H7 (cell line): ENCODE measurements at places on chromosomes 13 and 19. TPM values are rescaled to one million over a fixed set of nuclear protein-coding genes. Genes with fewer than 3 reads are reported as not detected.
A peak's percentile ranks its signal among the peaks of the same experiment; 100 is the strongest.

DNA sequence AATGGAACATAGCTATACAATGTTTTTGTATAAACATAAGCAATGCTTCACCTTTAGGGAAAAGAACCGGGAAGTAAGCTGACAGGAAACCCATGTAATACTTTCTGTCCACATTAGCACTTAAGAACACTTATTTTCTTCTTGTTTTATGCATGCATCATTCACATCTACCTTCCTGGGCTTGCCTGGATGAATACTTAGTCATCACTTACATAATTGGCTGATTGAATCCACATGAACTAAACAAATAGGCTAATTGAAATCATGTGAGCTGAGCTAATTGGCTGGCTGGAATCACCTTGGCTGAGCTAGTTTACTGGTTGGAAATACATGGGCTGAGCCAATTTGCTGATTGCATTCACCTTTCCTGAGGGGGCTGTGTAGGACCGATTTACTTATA is 78.8 kb downstream of the ZNF726 start:
- DNase-seq: no peak

DNA sequence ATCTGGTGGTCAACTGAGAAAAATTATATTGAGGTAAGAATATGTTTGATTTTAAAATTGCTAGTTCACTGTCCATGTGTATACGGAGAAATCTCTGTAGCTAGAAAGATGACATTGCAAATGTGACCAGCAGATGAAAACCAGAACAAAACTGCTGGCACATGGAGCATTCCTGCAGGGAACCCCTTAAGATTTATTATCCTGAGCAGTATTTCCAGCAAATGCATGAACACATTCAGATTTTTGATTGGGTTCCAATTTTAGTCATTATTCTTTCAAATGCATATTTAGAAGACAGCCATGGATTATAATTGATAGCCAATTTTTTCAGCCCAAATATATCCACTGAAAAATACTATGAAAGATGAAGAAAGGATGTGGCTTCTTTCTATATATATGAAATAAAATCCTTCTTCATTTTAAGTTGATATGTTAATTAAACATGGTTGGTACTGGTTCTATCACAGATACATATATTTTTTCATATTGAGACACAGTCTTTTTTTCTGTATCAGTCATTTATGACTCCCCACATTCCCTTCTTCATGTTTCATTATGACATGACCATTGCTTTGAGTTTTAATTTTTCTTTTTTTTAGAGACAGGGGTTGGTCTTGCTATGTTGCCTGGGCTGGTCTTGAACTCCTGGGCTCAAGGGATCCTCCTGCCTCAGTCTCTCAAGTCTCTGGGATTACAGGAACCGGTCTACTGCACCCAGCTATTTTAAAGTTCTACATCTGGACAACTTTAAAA is 376.5 kb downstream of the KLF12 start:
- DNase-seq: no peak

GRCh38 chr19:1608359-1609102 is 3.3 kb upstream of the UQCR11 start:
- DNase-seq: peak; percentile 73

GRCh38 chr13:97387890-97388289 is 46.1 kb upstream of the RAP2A start:
- DNase-seq: no peak

GRCh38 chr19:39846678-39847486 is 703 bp upstream of the FBL start:
- DNase-seq: peak; percentile 59

DNA sequence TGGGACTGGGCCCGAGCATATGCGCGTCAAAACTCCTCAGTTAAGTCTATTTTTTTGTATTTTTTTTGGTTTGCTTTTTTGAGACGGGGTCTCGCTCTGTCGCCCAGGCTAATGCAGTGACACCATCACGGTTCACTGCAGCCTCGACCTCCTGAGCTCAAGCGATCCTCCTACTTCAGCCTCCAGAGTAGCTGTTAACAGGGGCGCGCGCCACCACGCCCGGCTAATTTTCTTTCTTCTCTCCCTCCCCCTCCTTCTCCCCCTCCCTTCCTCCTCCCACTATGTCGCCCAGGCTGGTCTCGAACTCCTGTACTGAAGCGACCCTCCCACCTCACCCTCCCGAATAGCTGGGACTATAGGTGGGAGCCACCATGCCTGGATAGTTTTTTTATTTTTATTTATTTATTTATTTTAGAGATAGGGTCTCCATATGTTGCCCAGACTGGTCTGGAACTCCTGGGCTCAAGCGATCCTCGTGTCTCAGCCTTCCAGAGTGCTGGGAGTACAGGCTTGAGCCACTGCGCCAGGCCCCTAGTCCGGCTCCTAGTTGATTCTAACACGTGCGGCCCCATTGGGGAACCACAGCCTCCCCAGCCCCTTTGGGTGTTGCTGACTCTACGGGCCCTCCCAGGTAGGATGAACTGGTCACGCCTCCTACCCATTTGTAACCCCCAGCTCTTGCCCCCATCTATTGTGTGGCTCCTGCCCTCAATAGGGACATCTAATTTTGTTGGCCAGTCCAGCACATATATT is 806 bp upstream of the ZNF837 start:
- DNase-seq: no peak

DNA sequence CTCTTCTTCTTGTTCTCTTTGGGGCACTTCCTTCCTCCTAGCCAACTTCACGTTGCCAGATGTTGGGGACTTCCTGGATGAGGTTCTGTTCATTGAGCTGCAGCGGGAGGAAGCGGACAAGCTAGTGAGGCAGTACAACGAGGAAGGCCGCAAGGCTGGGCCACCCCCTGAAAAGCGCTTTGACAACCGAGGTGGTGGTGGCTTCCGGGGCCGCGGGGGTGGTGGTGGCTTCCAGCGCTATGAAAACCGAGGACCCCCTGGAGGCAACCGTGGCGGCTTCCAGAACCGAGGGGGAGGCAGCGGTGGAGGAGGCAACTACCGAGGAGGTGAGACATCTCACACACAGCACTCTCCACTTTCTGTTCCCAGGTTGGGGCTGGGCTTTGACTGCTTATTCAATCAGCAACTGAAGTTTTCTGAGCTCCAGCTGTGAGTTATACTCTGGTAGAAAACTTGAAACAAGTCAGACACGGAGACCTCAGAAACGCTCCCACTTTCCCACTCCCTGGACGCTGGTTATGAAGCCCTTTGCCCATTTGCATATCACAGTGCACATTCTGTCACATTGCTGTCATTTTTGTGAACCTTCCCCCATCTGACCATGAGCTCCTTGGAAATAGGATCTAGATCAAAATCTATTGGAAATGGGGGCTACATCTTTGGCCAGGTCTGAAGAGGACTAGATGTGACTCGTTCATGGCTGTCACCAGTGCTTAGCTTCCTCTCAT is 7.2 kb upstream of the CCDC97 start:
- DNase-seq: no peak

- no peak for DNase-seq
Measured at GRCh38 chr19:20349206-20349605, 182.2 kb downstream of the ZNF486 start.

BSPH1 gene
- total RNA-seq: not detected in 2 replicates

GRCh38 chr19:52398081-52398441 is 412 bp downstream of the ZNF528 start:
- no peak for DNase-seq

GRCh38 chr13:22121146-22121739 is 450.4 kb downstream of the FGF9 start:
- DNase-seq: no peak

GRCh38 chr13:45781553-45782326 is 69.8 kb downstream of the SIAH3 start:
- no peak for DNase-seq

GRCh38 chr13:76267216-76267615 is 619.0 kb downstream of the KCTD12 start:
- DNase-seq: no peak

SIGLEC5 gene
- total RNA-seq: not detected in 2 replicates

PRKCG gene
- 1.1 and 1.7 TPM in 2 replicates for total RNA-seq

TNFSF13B gene
- total RNA-seq: 0.33 and 1.9 TPM in 2 replicates

EPSTI1 gene
- total RNA-seq: 1.1 and 1.3 TPM in 2 replicates

SIGLEC8 gene
- total RNA-seq: not detected in 2 replicates

DNA sequence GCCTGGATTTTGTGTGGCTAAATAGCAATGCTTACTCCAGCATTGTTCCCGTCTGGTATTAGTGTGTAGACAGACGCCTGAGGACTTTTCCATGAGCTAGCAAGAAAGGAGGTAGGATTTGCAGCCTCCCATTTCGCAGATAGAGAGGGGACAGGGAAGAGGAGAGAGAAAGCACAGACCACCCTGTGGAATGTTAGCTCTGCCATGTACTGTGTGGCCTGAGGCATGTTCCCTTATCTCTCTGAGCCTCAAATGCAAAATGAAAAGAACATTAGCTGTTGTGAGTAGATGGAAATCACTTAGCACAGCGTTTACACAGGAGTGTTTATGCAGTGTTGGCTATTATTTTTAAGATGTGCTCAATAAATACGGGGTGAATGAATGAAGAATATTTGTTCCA is 45.5 kb downstream of the OLFM4 start:
- DNase-seq: no peak

DNA sequence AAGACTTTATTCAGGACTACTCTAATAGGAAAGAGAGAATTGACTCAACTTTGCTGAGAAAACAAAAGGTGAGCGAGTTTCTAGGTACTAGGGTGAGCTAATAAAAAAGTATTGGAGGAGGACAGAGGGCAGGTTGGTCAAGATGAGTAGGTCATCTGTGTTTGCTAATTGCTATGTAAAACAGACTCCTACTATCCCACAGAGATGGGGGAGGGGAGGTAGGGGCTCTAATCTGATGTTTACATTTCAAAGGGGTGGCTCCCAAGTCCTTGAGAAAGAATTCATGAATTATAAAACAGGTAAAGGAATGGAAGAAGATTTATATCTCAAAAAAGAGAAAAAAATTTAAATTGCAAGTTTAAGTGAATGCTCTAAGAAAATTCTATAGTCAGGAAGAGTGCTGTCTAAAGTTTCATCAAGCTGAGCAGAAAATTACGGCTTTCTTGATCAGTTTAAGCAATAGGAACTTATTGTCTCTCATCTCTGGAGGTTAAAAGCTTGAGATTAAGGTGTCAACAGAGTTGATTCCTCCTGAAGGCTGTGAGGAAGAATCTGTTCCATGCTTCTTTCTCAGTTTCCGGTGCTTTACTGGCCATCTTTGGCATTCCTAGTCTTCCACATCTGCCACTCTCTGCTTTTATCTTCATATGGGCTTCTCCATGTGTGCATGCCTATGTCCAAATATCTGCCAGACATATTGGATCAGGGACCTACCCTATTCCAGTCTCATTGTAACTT is 790.3 kb downstream of the SLITRK5 start:
- DNase-seq: peak; percentile 10

DNA sequence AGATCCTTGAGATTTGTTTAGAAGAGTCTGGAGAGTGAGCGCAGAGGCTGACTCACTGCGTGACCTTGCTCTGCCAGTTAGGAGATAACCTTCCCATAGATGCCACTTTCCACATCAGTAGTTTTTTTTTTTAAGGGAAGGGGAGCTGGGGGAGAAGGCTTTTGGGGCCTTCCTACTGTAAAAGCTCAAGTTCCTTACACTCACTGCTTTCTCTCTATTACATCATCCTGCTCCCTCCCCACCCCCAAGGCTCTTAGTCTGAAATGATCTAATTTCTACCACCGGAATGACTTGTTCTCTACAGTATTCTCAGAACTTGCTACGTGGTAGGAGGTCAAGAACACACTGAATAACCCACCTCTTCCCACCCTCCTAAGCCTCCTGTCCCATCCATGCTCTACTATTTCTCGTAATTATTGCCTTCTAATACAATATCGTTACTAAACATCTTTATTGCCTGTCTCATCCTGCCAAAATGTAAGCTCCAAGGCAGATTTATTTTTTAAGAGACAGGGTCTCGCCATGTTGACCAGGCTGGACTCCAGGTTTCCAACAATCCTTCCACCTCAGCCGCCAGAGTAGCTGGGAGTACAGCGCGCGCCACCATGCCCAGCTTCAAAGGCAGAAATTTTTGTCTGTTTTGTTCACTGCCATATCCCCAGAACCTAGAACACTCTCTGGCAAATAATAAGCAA is 1.2 kb downstream of the LONP1 start:
- peak; percentile 47 for DNase-seq

DNA sequence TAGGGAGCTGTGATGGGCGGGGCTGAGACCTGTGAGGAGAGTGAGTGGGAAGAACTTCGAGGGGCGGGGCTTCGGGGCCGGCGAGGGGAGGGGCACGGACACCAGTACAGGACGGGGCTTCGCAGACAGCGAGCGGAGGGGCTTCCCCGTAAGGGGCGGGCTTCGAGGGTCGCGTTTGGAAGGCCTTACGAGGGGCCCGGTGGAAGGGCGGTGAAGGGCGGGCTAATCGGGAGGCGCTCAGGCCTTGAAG is 4.1 kb upstream of the EMP3 start:
- DNase-seq: peak; percentile 99

GRCh38 chr19:6087074-6087571 is 23.2 kb downstream of the RFX2 start:
- no peak for DNase-seq

- no peak for DNase-seq
Measured at GRCh38 chr19:39449116-39449797, 3.9 kb downstream of the SUPT5H start.

GRCh38 chr13:23687614-23688013 is 117.4 kb downstream of the TNFRSF19 start:
- DNase-seq: no peak

CHAMP1 gene
- 14.3 and 17.2 TPM in 2 replicates for total RNA-seq

DNA sequence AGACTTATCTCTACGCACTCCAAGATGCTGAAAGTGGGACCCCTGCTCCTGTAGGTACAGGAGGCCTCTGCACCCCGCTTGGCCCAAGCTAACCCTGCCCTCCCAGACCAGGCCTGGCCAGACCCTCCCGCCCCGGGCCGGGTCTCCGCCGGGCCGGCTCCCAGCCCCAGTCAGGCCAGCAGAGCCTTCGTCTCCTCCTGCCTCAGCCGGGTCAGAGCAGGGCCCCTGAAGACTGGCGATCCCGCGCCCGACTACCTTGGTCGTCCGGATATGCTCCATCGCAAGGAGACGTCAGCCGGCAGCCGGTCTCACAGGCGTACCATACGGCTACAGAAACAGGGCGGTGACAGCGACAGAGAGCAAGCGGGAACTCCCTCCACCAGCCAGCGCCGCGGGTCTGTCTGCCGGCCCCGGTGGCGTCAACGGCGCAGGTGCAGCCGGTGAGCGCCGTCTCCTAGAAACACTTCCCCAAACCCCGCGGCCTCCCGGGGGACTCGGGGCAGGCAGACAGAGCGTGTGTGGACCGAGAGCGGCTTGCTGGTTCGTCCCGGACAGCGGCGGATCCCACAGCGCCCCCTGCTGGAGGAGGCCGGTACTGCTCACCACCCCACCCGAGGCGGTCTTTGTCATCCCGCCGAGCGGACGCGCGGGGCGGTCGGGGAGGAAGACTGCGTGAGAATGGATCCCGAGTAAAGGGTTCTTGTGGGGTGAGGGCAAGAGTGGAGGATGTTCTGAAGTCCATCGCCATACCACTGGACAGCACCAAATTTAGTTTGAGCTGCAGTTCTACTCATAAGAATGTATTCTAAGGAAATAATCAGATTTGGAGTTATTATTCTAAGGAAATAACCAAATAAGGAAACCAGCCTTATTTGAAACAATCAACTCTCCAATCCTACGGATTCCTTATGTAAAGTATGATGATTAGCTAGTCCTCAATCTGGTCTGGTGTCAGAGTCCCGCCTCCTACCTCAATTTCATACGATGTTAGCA is at the start of gene MTMR6:
Gene MTMR6 (minus strand): TSS at position 520 of the 993 bp plus-strand sequence. CDS start 241 bp downstream, at position 279.
- peak; percentile 94 for DNase-seq

TNFAIP8L1 gene
- total RNA-seq: 9.4 and 11.1 TPM in 2 replicates

C19orf12 gene
- total RNA-seq: 24.0 and 24.1 TPM in 2 replicates

- no peak for DNase-seq
Measured at GRCh38 chr13:30880856-30881155, 25.3 kb upstream of the MEDAG start.

GRCh38 chr19:52369559-52370340 is at the start of gene ZNF880:
Gene ZNF880 (plus strand): TSS chr19:52369923. CDS start chr19:52369966, 43 bp downstream.
- no peak for DNase-seq

GPR12 gene
- not detected in 2 replicates for total RNA-seq

- no peak for DNase-seq
Measured at GRCh38 chr13:97749174-97749573, 204.3 kb upstream of the IPO5 start.
